ENCODE measurements at places on chromosomes 6 and 20.
A peak's percentile ranks its signal among the peaks of the same experiment; 100 is the strongest.

DNA sequence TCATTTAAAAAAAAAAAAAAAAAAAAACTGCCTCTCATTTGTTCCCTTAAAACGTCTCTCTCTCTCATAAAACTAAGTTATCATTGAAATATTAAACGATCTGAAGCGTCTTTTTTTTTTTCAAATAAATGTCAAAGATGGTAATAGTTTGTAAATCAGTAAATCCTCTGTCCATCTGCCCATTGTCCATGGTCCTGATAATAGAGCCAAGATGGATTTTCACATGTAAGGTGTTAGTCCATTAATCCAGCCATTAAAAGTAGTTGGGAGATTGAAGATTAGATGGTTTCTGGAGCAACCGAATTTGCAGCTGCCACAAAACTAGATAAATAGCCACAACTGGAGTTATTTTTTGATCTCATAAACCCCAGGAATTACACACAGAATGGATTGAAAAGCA lies 145.8 kb upstream of the SNX9 start:
- no peak for DNase-seq

- DNase-seq: no peak
Observed at GRCh38 chr6:155067956-155068615, 73.0 kb downstream of the TIAM2 start.

GRCh38 chr20:3751305-3751674 lies 16.3 kb downstream of the ADISSP start:
- no peak for DNase-seq

- DNase-seq: no peak
Observed at GRCh38 chr20:22863826-22864225, 171.3 kb upstream of the SSTR4 start.

DNA sequence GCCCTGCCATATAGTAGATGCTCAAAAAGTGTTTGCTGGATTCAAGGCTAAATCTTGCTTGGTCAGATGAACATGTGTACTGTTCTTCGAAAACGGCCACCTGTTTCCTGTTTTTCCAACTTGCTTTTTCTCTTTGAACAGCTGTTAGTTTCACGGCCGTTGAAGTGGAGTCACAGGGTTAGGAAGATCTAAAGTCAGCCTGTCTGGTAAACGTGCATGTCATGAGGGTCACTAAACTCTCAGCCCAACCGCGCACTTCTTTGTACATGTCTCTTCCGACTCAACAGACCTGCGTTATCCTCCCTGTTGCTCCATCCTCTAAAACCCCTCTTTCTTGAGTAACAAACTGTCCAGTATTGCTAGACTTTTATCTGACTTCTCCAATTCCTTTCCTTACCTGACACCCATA lies 93.2 kb upstream of the MAN1A1 start:
- DNase-seq: no peak

- no peak for DNase-seq
Observed at GRCh38 chr20:53950031-53950430, 120.4 kb downstream of the BCAS1 start.

DNA sequence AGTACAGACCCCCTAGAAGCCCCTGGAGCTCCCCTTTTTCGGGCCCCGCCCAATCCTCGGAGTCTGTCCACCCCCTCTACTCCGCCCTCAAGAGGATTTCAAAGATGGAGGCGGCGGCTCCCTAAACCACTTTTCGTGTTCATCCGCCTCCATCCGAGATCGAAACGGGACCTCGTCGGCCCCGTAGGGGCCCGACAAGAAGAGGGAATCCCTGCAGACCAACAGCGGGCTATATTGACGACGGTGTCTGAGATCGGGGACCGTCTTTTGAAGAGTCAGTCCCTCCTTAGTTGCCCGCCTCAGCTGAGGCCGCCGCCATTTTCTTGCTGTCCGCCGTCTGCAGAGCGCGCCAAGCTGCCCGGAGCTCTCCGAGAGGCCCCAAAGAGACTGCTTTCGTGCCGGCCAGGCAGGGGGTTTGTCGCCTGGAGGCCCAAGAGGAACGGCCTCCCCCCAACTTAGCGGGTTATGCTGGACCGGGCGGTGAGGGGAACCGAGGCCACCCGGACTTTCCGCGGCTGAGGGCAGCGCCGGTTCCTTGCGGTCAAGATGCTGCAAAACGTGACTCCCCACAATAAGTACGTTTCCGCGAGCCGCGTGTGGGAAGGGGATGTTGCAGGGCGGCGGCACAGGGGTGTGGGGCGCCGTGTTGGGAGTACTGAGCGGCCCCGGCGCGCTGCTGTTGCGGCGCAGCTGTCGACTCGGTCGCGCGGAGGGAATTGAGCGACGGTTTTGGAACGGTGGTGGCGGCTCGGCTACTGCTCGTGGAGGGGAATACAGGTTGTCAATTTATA lies 4.2 kb downstream of the BRD2 start:
- DNase-seq: peak; percentile 82

- no peak for DNase-seq
Observed at GRCh38 chr6:155970472-155970871, 514.8 kb upstream of the NOX3 start.

GRCh38 chr6:111573892-111574797 lies 31.5 kb downstream of the TRAF3IP2 start:
- DNase-seq: no peak

DNA sequence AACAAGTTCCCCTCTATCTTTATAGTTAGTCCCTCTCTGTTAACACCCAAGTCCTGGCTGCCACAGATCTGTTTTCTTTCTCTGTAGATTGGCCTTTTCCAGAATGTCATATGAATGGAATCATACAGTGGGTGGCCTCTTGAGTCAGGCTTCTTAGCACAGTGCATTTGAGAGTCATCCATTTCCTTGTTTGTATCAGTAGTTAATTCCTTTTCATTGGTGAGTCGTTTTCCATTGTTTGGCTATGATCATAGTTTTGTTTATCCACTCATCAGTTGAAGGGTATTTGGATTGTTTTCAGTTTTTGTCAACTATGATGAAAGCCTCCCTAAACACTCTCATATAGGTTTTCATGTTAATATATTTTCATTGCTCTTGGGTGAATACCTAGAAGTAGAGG lies 248.3 kb downstream of the ARID1B start:
- no peak for DNase-seq

DNA sequence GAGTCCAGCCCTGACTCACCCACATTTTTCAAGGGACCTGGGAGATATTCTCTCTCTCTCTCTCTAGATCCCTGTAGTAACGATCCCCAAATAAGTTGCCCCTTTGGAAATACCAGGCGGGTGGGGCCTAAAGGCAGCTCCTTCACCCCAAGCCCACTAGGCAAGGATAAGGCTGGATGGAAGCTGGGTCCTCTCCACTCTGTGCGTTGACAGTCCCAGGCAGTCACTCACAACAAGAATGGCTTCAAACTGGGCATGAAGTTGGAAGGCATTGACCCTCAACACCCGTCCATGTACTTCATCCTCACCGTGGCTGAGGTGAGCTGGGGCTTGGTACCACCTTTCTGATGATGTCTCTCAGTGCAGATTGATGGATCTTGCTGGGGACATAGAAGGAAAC lies 21.6 kb downstream of the L3MBTL1 start:
- no peak for DNase-seq

Measured in erythroblast (primary cell).